IMR-90 (cell line): ENCODE measurements at places on chromosomes 2 and 18.

GRCh38 chr18:61917818-61918217 is 25.0 kb upstream of the RNF152 start:
- DNase-seq, result no peak

DNA sequence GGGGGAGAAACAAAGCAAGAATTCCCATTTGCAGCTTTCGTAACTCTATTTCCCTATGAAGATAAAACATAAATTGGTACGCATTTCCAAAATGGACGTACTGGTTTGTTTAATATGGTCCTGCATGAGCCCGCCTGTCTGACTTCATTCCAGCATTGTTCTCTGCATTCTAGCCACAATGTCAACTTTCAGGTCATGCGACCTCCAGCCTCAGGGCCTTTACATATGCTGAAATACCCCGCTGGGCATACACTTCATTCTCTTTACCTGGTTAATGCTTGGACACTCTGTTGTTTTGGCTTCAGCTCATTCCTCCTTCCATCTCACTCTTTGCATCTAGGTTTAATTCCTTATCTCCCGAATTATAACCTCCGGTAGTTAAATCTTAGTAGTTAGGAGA is 103.7 kb upstream of the DNMT3A start:
- DNase-seq, result no peak

DNA sequence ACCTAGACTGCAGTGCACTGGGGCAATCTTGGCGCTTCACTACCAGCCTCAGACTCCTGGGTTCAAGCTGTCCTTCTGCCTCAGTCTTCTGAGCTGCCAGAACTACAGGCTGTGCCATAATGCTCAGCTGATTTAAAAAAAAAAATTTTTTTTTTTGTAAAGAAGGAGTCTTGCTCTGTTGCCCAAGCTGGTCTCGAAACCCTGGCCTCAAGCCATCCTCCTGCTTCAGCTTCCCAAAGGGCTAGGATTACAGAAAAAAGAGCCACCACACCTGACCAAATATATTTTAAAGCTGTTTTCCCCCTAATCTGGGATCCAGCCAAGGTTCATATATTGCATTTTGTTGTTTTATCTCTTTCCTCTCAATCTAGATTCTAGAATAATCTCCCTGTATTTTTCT is 82.2 kb downstream of the RAB31 start:
- DNase-seq, result no peak

DNA sequence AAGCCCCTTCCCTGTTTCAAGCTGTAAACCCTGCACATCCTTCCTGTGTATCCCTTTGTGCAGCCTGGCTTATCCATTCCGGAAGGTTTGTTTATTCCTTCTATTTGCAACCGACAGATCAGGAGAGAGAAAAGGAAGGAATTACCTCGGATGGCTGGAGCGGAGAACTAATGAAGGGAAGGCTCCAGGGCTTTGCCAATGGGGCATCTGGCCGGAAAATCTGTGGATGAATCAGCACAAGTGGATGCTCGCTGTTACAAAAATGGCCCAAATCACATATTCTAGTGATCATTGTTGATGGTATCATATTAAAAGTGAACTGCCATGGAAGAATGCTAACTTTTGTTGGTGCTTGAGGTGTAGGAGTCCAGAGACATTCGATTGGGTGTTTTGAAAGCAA is 97.1 kb downstream of the AQP4 start:
- no peak for DNase-seq

- DNase-seq, result no peak
Measured at GRCh38 chr2:7118606-7119131, 201.5 kb downstream of the RNF144A start.

GRCh38 chr2:3604991-3605961 is 10.4 kb downstream of the COLEC11 start:
- DNase-seq, result no peak

DNA sequence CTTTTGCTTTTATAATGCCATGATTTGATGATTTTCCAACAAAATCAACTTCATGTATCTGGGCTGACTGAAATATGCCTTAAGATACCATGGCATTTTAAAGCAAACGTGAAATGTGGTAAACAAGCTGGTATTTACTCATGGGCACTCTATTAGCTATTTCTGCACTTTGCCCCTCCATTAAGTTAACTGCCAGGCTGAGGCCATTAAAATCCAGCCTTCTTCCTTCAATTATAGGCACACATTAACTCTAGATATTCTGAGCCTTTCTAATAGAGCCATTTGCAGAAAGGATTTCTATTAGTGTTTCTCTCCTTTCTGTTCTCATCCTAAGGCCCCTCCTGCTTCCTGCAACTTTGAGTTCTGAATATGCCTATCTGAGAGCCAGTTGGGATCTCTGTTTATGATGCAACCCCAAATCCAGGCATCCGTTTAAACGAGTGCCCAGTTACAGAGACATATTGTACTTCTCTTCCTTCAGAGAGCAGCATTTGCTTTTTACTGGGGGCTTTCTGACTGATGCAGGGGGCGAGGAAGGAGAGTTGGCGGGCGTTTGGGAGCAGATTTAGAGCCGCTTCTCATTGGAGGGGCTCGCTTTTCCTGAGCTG is 1.6 kb upstream of the KCNJ3 start:
- DNase-seq, result no peak

- peak; percentile 23 for DNase-seq
Measured at GRCh38 chr2:85390941-85391669, 19.1 kb downstream of the CAPG start.

DNA sequence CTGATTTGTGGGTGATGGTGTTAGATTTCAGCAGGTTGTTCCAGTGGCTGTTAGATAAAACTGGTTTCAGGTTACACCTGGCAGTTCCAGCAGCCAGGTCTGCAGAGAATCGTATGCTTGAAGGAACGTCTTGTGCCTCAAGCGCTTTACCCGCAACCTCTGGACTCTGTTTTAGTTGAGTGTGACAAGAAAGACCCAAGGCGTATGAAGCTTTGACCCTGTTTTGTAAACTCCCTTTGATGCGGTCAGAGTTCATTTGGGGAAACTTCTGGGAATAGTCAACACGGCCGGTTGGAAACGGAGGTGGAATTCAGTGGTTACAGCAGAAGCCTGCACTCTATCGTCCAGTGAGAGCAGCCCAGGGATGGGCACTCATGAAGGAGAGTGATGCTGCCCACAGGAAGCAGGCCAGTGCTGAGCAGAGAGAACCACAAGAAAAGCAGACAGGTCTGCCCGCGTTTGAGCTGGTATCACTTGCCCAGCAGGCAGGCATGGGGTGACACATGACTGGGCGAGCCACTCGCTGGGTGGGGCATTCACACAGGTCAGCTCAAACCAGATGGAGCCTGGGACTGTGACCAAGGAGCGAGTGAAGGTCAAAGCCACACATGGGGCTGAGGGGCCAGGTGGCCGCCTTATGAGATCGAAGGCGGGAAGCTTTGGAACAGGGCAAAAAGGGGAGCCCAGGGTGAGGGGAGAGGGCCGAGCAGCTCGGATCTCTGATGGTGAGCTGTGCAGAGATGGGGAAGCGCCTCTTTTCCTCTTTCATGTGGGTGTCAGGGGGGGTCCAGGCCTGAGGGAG is 99.6 kb upstream of the MBOAT2 start:
- DNase-seq, result no peak
